ENCODE measurements at places on chromosomes 5 and 9.

DNA sequence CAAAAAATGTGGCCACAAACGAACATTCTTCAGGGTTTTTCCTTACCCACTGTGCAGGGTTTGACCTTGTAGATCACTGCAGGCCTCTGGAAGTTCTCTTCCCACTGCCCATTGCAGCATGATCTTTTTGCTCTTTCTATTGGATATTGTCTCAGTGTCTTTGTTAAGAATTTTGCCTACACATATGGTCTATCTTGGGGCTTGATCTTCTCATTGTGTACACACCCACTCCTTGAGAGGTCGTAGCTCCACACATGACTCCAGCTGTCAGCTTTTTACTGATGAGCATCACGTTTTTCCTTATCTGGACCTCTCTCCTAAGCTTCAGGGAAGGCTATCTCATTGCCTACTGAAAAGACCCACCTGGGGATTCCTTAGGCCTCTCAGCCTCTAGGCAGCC lies 3.0 kb upstream of the GLRX start:
- no peak for DNase-seq

DNA sequence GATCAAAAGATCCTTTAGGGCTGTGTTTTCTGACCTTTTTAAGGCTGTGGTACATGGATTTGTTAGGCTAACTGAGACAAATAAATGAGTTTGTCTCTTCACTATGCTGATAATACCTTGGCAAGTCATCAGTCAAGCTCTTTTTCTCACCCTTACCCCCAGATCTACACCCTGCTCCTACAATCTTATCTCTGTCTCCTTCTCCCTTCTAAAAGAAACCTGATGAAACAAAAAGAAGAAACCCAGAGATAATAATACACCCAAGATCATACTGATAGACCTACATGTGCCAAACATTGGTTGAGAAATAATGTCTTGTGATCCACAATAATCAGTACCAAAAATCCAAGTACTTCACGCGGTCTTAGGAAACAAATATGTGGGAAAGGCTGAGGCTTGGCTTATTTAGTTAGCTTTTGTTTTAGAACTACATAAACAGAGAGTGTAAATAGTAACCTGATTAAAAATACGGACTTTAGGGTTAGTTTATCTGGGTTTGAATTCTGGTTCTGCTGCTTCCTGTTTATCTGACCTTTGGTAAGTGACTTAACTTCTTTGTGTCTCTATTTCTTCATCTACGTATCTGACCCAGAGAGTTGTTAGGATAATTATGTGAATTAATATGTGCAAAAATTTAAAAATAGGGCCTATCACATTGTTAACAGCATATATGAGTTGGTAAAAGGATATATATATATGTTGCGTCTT lies 24.8 kb upstream of the PDCD1LG2 start:
- no peak for DNase-seq

DNA sequence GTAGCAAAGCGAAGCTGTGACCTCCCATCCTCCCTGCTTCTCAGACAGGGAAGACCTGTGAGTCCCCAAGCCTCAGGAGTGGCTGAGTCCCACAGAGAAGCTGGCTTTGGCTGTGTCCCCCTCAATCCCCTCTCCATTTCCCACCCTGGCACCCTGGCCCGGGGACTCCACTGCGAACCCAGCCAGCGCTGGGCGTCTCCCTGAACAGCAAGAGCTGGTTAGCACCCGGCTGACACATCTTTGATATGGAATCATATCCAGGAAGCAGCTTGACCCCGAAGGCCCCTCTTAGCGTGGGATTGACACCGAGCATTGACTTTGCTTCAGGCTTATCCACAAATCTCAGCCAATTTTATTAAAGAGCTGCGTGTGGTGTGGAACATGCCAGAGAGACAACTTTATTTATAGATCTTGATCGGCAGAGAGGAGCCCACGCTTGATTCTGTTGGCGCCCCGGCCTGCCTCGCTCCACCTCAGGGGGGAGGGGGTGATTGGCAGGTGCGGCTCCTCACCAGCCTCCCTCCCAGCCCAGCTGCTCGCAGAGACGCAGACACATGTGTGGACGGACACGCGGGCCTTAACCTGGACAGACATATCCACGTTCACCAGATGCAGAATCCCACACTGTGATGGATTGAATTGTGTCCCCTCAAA lies 120.7 kb upstream of the MVB12B start:
- no peak for DNase-seq

GRCh38 chr9:136563646-136564325 lies 17.9 kb upstream of the NOTCH1 start:
- no peak for DNase-seq

GRCh38 chr5:134426361-134426760 lies 14.7 kb upstream of the CDKN2AIPNL start:
- no peak for DNase-seq

GRCh38 chr5:139861021-139861888 lies 65.6 kb downstream of the PSD2 start:
- DNase-seq, result no peak

DNA sequence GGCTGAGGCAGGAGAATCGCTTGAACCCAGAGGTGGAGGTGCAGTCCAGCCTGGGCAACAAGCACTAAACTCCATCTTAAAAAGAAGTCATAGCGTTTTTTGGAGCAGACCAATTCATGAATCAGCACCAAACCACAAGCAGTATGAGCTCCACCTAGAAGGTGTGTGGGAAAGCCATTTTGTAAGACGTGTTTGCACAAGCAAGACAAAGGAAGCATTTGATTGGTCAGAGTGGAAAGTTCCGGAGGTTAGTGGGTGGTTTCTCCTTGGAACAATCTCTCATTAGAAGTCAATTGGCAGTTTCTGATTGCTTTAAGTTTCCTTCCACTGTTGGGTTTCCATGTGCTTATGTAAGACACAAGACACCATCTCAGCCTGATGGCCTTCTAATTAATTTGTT lies 5.0 kb downstream of the SRD5A1 start:
- no peak for DNase-seq

GRCh38 chr5:176740702-176741496 lies 69.5 kb upstream of the UNC5A start:
- no peak for DNase-seq

- no peak for DNase-seq
These were observed 455.9 kb downstream of the ACTL7B start for GRCh38 chr9:108399851-108400250.

- no peak for DNase-seq
These were observed 826 bp downstream of the PAIP1 start for GRCh38 chr5:43555895-43556606.

DNA sequence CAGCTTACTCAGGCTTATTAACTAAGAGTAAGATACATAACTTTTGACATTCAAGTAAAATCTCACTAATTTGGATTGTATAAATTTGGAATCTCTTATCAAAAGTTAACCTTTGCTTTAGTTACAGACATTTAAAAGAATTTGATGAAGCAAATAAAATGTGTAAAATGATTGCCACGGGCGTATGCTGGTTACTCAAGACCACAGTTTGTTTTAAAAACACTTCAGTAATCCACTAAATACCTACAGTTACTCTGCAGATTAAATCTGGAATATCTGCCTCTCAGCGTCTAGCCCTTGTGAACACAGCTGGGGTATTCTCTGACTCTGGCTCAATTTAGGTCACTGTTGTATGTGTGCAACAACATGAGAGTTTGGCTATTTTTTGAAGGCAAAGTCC lies 143.8 kb downstream of the MCTP1 start:
- no peak for DNase-seq

GRCh38 chr5:108650997-108651396 lies 96.7 kb upstream of the FER start:
- DNase-seq, result no peak

DNA sequence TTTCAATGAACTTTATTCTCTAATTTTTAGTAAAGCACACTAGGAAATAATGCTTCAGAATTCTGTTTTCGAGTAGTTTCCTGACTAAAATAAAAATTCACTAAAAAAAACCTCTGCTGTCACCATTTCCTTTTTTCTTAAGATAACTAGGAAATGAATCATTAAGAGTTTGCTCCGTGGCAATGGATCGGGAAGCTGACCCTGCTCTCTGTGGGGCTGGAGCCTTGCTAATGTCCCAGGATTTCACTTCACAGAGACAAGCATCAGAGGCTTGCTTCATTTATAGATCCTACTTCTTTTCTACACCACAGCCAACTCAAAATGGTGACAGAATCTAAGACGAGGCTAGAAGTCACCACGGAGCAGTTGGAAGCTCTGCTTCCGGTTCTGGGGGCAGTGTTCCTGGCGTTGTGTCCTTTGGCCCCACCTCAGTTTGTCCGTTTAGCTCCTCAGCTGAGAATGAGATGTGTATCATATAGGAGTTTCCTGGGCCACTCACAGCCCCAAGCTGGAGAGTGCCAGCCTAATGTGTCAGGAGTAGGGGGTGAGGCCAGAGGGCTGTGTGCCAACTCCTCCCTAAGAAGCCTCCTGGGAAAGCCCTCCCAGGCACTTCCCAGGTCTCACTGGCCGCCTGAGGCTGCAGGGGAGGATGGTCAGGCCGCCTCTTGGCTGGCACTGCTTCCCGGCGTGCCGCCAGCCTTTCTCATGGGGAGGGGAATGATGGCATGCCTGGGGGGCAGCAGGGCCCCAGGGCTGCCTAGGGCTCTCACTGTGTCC lies 19.6 kb downstream of the TENT4A start:
- DNase-seq, result no peak

DNA sequence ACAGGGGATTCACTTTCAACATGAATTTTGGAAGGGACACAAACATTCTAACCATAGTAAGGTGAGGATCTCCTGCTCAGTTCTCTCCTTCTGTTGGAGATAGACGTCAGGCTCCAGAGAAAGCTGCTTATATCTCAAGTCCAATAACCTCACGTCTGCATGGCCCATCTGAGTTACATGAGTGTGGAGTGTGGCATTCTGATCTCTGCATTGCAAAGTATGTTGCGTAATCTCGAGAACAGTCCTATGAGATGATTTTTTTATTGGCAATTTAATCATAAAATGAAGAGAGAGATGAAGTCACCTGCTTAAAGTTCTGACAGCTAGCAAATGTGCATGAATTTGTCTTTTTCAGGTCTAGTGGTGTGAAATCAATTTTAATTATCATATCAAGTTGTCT lies 118.8 kb downstream of the SLC12A2 start:
- DNase-seq, result no peak

DNA sequence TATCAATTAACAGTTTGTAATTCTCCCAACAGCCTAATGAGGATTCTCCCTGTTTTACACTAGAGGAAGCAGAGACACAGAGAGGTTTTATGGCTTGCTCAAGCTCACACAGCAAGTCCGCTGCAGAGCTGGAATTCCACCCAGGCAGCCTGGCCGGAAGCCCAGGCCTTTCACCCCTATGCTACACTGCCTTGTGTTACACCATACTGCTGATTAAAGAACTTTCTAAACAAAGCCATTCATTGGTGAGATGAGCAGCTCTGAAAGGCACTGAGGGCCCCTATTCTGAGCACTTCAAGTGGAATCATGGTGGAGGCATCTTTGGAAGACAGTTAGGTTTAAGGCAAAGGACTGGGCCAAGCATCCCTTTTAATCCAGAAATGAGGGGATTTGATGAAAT lies 14.7 kb upstream of the LARP1 start:
- no peak for DNase-seq

DNA sequence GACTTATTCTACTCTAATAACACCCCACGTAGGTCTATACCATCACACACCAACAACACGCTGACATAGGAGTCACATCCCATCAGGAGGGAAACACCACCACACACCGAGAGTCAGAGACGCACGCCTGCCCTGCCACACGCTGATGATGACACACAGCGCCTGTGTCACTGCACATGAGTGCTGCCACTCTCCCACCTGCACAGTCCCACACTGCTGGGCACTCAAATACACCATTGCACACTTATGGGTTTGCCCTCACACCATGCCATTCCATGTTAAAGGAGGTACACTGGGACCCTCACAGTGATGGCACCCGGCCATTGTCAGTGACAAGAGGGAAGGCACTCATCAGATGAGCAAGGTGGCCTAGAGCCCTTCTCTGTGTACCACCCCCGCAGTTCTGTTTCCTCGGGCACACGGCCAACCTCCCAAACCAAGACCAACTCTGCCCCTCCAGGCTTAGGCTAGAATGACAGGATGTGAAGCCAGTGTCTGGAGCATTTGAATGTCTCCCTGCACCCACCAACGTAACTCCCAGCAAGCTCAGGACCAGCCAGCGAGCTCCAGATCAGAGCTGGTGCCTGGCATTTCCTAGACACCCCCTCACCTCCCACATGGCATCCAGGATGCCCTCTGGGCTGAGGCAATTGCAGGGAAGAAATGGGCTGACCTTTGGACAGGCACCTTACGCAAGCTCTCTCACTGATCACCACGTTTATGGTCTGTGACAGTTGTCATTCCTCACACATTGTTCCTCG lies 3.6 kb upstream of the CPLX2 start:
- DNase-seq, result no peak

DNA sequence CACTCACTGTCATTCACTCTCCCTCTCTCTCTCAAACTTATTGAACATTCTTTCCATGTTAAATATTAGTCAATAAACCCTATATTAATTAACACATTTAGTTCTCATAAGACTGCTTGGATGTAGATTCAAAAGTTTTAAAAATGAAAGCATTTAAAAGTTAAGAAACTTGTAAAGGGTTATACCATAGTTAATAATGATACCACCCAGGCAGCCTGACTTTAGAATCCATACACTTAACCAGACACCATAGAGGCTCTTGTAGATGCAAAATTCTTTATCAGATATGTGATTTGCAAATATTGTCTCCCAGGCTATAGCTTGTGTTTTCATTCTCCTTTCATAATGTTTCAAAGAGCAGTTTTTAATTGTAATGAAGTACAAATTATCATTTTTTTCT lies 335.8 kb upstream of the ACTBL2 start:
- DNase-seq, result no peak

- no peak for DNase-seq
These were observed 314.5 kb downstream of the ADGRV1 start for GRCh38 chr5:90873033-90873517.

DNA sequence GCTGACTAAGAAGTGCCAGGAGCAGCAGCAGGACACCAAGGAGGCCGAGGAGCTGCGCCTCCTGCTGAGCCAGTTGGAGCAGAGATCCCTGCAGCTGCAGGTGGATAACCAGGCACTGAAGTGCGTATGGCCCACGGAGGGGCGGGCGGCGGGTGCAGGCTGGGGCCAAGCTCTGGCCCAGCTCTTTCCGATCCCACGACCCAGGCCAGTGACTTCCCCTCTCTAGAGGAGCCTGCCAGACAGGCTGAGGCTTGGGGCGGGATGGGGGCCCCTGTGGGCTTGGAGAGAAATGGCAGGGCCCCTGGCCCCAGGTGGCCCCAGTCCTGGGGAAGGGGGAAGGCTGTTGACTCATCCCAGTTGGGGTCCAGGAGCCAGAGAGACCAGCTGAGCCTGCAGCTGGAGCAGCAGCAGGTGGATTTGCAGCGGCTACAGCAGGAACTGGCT lies 3.6 kb downstream of the PTRH1 start:
- no peak for DNase-seq

DNA sequence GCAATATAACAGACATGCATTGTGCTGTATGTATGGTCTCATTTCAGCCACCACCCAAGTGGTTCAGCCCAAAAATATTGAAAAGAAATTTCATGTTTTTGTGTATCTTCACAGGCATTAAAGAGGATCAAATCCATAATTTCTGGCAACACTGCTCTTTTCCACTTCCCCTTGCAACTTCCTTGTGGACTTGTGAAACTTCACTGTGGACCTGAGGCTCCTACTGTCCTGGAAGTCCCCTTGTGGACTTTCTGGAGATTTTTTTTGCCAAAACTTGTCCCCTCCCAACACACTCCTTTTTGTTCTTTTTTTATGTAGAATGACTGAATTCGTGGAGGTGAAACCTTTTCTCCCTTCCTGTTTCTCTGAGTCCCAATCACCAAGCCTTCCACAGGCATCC lies 14.3 kb downstream of the OTULINL start:
- no peak for DNase-seq

Measured in activated CD8-positive, alpha-beta memory T cell treated with anti-CD3 and anti-CD28 coated beads for 1 hour (primary cell).